ENCODE measurements at places on chromosomes 3 and 15.

DNA sequence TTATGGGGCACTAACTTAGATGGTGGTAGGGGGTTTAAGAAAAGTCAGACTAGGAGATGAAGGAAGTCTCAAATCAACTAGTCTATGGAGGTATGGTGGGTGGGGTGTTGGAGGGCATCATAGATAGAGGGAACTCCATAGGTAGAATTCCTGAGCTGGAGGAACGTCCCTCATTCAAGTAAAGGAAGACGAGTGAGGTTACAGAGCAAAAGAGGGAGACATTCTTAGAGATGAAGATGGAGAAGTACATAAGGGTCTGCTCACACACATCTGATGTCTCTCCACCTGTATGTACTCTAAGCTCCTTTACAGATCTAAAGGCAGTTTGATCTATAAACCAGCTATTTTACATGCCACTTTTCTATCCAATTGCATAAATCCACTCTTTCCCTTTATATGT is 1.4 kb downstream of the PLSCR1 start:
- no peak for DNase-seq

DNA sequence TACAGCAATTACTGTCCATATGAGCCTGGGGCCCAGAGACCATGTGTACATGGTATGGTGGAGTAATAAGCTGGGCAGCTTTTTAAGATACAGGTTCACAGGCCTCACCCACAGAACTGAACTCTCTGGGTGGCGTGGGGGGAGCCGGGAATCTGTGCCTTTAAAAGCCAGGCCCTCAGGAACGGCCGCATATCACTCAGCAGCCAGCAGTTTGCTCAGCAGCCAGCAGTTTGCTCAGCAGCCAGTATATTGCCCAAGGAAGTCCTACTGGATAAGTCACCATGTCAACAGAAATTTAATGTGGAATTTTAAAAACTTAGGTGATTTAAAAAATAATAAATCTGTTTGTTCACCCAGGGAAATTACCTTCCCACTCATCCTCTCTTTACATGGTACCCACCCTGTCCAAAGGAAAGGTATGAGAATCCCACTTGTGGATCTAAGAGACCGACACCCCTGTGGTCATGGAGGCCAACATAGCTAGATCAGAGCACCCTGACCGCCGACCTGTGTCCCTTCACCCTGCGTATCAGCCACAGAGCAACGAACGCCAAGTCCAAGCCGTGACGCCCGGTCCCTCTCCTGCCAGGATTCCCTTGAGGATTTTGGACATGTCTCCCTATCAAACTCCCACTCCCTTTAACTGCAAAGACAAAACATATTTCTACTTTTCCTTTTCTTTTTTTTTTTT is 95.7 kb upstream of the CHRM5 start:
- DNase-seq, result no peak

DNA sequence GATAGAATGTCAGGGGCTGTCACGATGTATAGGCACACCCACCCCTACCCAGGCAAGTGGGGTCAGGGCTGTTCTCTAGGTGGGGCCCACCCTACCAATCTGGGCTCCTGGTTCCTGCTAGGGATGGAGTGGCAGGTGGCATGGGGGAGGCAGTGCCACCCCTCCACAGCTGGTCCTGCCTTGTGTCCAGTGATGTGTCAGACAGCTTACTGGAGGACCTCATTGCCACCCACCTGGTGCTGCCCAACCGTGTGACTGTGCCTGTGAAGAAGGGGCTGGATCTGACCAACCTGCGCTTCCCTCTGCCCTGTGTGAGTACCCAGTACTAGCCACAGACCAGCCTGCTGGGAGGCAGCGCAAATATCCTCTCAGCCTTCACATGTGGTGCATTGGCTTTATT is 27.5 kb downstream of the ESYT3 start:
- no peak for DNase-seq

- no peak for DNase-seq
Measured at GRCh38 chr15:58684036-58684710, 65.3 kb downstream of the ADAM10 start.

DNA sequence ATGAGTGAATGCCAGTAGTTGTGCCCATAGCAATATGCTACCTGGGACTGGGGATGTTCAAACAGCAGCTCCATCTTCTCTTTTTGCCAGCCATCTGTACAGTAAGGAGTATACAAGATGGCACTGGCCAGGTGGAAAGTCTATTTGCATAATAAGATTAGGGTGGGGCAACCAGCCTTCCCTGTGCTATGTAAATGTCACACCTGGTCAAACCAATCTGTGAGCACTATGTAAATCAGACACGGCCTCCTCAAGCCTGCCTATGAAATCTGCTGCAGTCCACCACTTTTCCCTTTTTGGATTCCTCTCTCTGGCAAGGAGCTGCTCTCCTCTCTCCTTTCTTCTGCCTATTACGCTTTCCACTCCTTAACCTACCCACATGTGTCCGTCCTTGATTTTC is 53.0 kb downstream of the C3orf80 start:
- DNase-seq, result no peak

GRCh38 chr3:151852074-151852811 is 21.2 kb upstream of the SUCNR1 start:
- DNase-seq, result no peak

- peak; percentile 49 for DNase-seq
Measured at GRCh38 chr3:25831578-25831977, 41.7 kb downstream of the OXSM start.

DNA sequence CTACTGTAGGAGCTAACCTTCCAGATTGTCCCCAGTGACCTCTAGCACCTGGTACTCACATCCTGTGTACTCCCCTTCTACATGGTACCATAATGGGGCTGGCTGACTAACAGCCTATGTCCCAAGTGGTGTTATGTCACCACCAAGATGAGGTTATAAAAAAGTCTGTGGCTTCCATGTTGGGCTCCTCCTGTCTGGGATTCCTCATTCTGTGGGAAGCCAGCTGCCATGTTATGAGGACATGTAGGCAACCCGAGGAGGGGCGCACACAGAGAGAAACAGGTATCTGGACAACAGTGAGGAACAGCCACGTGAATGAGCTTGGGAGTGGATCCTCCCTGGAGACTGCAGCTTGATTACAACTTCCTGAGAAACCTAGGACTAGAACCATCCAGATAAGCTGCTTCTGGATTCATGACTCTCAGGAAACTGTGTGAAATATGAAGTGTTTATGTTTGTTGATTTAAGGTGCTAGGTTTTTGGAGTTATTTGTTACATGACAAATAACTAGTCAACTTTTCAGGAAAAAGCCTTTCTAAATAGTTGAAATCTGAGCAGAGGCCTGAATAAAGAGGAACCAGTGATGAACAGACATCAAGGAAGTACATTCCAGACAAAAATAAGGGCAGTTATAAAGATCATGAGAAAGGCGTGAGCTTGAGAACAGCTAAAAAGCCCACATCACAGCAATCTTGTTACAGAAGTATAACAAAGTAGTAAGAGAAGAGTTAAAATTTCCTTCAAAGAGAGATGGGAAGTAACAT is 21.7 kb downstream of the GOLIM4 start:
- DNase-seq, result no peak

- peak; percentile 73 for DNase-seq
Measured at GRCh38 chr3:173660645-173661299, 263.2 kb downstream of the NLGN1 start.

DNA sequence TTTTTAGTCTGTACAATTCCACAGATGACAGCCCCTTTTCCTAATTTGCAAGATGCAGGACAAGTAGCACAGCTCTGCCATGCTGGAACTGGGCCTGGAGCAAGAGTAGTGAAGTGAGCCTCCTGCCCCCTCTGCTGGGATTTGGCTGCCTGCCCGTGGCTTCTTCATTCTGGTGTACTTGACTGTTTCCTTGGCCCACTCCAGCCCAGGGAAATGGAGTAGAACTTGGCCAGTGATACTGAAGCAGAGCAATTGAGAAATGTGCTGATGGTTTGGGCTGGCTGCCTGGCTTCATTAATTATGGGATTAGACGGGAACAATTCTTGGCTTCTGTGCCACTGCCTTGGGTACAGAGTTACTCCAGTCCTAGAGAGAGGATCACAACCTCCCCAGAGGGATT is 2.8 kb downstream of the GPD1L start:
- DNase-seq, result no peak

GRCh38 chr3:183823963-183824362 is 1.4 kb downstream of the MAP6D1 start:
- no peak for DNase-seq

DNA sequence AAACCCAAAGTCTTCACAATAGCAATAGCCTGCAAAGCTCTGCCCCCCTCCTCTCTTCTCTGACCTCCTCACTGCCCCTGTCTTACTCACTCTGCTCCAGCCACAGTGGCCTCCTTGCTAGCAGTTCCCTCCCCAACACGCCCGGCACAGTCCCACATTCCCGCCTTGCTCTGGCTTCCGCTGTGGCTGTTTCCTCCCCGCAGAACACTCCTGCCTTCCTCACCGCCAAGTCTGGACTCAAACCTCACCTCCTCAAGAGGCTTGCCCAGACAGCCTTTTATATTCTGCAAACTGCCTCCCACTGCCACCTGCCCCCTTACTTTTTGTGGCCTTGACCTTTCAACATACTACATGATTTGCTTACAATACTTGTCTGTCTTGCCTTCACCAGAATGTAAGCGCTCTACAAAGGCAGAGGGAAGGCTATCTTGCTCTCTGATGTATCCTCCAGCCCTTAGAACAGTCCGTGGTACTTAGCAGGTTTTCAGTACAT is 406 bp upstream of the MPI start:
- no peak for DNase-seq

DNA sequence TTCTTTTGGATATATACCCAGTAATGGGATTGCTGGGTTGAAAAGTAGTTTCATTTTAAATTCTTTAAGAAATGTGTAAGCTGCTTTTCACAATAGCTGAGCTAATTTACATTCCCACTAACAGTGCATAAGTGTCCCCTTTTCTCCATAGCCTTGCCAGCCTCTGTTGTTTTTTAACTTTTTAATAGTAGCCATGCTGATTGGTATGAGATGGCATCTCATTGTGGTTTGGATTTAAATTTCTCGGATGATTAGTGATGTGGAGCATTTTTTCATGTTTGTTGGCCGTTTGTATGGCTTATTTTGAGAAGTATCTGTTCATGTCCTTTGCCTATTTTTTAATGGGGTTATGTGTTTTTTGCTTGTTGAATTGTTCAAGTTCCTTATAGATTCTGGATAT is 444.3 kb upstream of the ATP11B start:
- peak; percentile 70 for DNase-seq

GRCh38 chr3:50708620-50709019 is 33.9 kb downstream of the DOCK3 start:
- no peak for DNase-seq

DNA sequence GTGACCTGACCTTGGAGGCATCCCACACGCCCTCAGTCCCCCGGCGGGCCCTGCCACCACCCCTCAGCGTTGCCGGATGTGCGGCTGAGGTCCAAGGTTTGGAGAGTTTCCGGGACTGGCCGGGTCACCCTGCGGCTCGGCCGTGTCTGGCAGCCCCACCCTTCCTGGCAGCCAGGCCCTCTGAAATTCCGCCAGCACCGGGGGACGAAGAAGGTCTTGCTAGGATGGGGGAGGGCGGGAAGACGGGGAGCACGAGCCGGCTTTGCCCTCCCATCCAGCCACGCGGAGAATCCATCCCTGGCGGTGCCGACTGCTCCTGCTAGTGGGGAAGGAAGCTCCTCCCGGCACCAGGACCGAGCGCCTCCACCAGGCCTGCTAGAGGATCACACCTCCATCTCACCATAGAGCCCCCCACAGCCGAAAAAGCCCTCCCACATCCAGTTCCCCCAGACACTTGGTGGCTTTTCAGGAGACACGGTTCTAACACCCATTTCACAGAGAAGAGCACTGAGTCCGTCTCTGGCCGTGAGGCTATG is 81.5 kb downstream of the CPN2 start:
- peak; percentile 46 for DNase-seq

DNA sequence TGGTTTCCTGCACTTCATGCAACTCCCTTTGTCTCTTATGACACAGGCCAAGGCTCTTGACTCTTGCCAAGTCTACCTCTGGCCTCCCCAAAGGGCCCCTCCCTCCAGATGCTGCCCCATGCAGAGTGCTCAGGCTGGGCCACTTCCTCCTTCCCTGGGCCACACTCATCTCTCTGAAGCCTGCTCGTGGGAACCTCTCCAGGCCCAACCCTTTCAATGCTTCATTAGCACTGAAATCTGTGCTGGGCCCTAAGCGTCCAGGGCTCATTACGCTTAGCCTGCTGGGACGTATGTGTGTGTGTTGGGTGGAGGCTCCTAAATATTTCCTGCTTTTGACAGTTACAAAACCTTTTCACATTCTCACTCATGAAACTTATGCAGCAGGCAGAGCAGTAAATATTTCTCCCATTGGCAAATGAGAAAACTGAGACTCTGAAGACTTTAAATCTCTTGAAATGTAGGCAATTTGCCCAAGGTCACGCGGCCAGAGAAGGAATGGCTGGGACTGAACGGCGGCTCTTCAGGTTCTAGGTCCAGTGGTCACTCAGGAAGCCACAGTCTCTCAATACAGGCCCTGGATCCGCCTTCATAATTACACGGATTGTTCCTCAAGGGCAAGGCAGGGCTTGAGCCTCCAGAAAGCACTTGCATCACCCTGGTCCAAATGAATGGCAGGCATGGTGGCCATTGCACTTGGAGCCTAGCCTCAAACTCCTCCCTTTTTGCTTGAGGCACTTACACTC is 241.7 kb upstream of the HES1 start:
- no peak for DNase-seq

DNA sequence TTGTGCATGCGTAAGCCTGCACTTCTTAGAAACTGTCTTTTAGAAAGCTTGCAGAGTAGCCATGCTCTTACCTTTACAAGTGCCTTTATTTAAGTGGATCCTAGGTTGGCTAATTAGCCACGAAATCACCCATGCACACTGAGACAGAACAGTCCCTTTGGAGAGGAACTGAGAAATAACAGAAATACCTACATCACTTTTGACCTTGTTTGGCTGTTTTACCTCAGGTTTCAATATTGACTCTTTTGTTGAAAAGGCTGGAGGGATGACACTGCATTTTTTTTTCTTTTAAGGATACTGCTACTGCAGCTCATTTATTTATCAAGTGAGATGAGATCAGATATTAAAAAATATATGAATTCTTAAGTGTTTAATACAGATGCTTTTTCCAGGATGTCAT is 155.6 kb upstream of the GOLIM4 start:
- DNase-seq, result no peak

GRCh38 chr3:47410801-47411646 is 30.2 kb downstream of the PTPN23 start:
- DNase-seq, result no peak

DNA sequence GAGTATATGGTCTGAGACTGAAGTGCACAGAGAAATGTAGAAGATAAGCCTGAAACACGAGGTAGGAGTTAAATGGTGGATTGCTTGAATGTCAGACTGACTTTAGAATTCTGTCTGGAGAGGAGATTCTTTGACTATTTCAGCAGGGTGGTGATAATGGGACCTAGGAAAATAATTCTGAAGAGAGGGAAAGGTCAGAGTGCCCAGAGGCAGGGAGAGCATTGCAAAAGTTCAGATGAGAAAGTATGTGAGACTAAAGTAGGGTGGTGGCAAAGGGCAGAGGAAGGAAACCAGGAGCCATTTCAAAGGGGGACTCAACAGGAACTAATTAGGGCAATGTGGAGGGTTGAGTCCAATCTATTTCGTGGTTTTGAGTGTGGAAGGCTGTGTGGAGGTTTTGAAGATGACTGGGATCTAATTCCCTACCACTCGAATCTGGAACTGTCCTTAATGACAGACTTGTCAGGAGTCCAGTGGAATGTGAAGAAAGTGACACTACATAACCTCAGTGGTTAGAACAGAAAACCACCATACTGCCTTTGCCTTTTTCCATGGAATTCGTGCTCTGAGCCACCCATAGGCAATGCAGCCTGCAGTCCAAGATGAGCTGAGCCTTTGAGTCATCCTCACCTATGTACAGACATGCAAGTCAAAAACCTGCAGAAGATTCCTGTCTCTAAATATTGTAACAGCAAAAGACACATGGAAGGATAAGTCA is 16.1 kb downstream of the CPOX start:
- no peak for DNase-seq

Measured in ACHN (cell line).